H7 (cell line): ENCODE measurements at places on chromosomes 7 and 10.

GRCh38 chr7:6142871-6143380, 111.8 kb downstream of the ANKRD61 start:
- no peak for DNase-seq

GRCh38 chr7:1717903-1718676, 48.0 kb downstream of the ELFN1 start:
- no peak for DNase-seq

- no peak for DNase-seq
Measured at GRCh38 chr10:7533657-7534479, 123.0 kb upstream of the SFMBT2 start.

- no peak for DNase-seq
Measured at GRCh38 chr10:123804716-123805115, 86.9 kb downstream of the CPXM2 start.

DNA sequence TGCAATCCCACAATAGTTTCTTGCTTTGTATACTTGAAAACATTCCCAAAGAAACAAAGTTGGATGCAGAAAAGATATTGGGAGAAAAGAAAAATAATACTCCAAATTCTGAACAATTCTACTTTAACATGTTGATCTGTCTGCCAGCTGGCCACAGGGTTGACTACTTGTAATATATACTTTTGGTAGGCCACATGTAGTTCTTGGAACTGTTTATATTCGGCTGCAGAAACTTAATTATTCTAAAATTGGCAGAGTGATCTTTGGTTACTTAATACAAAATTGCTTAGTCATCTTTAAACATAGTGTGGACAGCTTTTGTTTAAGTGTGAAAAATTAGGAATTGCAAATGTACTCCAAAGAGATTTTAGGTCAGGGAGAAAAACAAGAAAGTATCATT, 76.0 kb downstream of the CALD1 start:
- DNase-seq: no peak

GRCh38 chr7:95772771-95773581, 622 bp downstream of the DYNC1I1 start:
- peak; percentile 62 for DNase-seq

- no peak for DNase-seq
Measured at GRCh38 chr7:105565190-105565589, 16.1 kb downstream of the EFCAB10 start.

DNA sequence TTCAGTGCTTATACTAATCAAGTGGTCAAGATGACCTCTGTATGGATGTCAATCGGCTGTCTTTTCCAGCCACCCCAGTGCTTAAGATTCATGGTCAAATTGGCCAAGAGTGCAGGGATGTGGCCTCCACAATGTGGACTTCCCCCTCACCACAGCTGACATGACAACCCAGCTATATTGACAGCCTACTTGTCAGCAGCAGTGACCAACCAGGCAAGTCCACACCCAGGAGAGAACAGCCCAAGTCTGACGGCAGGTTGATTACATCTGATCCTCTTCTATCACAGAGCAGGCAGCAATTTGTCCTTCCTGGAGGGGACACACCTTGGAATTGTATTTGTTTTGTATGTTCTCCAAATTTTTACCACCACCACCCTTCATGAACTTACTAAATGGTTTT, 8.2 kb upstream of the ERVW-1 start:
- DNase-seq: no peak

DNA sequence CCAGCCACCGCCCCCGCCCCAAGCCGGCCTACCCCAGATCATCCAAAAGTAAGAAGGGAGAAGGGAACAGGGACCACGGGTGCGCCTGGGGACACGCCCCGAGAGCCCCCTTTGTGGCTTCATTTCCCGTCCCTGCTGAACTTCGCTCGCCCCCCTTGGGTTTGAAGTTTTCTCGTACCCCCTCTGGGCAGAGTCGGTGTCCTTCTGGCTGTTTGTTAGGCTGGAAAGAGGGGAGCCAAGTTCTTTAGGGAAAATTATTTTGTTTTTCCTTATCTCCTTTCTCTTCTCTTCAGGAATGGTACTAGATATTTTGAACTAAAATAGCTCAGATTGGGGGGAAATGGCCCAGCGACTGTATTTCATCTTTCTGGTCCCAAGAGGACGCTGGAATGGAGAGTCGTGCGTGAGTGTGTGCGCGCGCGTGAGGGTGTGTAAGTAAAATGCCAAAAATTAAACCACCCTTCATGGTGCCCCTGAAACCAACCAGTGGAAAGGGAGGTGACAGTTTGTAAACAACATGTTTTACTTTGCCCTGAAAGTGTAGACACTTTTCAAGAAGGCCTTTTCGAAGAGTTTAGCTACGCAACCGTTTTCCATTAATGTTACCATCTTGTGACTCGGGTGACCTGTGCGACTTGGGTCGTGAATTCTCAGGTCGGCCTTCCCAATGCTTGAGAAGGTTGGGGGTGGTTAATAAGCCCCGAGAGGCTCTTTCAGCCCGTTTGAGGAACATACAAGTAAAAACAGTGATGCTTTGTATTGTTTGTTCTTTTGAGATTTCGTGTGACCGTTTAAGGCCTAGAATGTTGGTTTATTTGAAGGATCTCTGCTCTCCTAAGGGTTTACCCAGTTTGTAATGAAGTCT, 694 bp downstream of the RBM20 start:
- DNase-seq: no peak

GRCh38 chr10:95741807-95742467, 14.0 kb upstream of the ENTPD1 start:
- no peak for DNase-seq

- DNase-seq: no peak
Measured at GRCh38 chr7:35721288-35721687, 26.4 kb upstream of the HERPUD2 start.

DNA sequence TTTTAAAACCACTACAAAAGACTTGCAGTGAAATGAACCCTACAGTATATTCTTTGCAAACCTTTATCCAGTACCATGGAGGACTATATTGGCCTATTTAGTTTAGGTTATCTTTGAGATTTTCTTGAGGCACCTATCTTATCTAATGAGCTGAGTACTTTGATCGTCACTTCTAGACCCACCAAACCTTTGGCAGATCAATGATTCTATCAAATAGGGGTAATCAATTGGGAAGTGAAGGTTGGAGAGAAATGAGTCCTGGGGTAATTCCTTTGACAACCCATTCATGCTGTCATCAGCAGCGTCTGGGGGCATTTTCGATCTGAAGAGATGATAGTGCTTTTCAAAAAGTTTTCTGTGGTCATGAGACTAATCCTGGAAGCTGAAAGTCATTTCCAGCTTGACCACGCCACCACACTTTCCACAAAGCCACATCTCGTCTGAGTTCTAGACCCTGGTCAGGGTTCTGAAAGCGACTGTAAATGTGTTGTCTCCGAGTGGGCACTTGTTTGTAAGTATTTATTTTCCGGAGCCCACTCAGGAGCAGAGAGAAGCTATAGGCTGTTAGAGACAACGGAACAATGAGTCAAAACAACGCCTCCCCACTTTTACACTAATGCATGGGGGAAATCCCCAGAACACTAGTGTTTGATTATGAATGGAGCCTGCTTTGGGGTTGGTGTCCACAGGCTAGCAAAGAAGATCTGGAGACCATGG, 4.8 kb downstream of the EGR2 start:
- DNase-seq: no peak

DNA sequence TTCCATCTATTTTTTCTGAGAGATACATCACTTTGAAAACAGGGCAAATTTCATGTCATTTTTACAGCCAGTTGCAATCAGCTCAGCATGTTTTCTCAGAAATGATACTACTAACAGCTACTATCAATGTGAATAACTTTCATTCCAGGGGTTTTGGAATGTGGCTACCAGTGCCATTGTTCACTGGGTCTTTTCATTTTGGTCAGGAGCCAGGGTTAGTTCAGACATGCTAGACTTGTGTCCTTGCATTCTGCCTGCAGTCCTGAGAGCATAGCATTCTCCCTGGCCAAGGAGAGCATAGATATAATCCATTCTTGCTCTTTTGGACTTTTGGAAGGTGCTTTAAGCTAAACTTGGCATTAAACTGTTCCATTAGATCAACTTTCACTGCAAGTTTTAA, 160.9 kb upstream of the NEBL start:
- DNase-seq: no peak

DNA sequence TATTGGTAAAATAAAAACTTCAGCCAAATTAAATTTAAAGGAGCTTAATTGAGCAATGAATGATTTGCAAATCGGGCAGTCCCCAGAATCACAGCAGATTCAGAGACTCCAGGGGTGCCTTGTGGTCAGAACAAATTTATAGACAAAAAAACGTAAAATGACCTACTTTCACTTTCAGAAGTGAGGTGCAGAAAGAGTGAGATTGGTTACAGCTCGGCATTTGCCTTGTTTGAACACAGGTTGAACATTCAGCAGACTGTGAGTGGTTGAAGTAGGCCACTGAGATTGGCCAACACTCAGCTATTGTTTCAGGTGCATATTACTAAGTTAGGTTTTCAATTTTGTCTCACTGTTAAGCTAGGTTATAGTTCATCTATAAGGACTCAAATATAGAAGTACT, 153.4 kb downstream of the BICC1 start:
- no peak for DNase-seq

- no peak for DNase-seq
Measured at GRCh38 chr10:61642676-61643075, 20.1 kb upstream of the CABCOCO1 start.

- DNase-seq: peak; percentile 43
Measured at GRCh38 chr7:158403013-158403821, 184.4 kb downstream of the PTPRN2 start.

DNA sequence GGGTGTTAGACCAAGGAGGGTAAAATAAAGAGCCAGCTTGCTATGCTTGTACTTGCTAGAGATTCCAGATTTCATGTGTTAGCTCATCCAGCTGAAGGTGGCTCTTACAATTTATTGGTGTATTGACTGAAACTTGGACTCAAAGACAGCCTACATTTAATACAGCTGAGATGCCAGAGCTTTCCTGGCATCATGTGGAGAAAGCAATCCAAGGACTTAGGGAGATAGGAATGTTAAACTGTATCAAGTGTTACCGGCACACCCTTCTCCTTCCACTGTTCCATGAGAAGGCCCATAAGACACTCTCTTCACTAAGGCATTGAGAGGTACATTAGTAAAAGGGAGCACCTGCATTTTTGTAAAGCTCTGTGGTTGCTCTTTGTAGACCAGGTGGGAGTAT, 9.3 kb upstream of the HERPUD2 start:
- DNase-seq: no peak

DNA sequence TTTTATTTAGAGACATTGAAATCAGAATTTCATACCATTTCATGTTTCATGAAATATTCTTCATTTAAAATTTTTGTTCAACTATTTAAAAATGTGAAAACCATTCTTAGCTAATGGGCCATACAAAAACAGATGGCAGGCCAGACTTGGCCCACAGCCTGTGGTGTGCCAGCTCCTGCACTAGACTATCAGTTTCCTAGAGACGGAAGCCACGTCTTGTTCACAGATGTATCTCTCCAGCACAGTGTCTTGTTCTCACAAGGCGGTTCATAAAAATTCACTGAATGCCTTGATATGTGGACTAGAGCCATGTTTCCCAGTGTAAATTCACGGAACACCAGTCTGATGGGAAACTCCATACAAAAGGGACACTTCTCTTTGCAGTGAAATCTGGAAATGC, 216.0 kb downstream of the KCNMA1 start:
- DNase-seq: no peak

DNA sequence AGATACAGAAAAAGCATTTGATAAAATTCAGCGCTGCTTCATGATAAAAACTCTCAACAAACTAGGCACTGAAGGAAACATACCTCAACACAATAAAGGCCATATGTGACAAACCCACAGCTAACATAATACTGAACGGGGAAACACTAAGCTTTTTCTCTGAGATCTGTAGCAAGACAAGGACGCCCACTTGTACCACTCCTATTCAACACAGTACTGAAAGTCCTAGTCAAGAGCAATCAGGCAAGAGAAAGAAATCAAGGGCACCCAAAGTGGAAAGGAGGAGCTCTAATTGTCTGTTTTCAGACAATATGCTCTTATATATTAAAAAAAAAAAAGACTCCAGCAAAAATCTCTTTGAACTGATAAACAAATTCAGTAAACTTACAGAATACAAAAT, 13.3 kb downstream of the DIP2C start:
- DNase-seq: no peak

DNA sequence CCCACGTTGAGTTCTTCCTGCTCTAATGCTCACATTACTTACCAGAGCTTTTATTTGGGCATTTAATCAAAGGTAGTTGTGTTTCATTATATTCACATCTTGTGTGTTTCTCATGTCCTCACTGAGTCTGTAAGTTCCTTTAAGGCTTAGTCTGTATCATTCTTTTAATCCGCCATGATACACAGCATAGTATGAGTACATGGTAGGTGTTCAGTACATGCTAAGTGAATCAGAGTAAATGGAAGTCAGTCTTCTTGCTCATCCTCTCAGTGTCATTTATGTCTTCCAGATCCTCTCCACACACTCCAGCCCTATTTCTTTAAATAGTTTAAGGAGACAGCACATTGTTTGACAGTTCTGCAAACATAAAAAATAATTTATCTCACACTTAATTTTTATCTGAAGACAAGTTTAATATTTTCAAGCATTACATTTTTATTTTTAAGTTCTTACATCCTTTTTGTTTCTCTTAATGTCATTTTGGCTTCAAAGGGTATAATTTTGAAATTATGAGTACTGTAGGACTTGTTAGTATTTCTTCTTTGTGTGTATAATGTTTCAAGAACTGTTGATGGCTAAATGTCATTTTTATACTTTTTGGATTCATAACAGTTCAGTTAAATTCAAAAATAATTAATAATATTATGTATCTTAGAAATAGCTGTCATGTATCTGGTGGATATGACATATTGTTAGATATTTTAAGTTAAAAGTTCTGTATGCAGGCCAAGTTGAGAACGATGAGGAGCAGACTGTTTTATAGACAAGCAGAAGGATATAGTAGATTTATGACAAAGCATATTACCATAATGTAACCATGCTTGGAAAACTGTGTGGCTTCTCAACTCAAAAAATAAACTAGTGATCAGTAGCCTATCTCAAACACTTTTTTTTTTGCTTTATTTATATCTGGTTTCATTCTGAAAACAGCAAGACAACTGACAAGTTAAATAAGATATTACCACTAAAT, 342.7 kb downstream of the LRMDA start:
- DNase-seq: no peak

DNA sequence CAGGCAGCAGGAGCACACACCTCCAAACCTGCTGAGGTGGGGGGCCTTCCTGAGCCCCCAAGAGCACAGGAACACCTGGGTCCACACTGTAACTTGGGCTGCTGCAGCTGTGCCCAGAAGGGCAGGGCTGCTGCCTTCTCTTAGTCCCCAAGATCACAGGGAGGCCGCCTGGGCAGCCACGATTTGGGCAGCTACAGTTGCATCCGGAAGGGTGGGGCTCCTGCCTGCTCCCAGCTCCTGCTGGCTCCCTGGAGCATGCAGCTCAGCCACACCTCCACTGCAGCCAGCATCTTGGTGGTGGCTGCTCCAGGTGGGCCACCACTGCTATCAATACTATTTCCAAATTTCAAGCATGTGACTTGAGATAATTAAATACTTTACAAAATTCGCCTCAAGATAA, 38.5 kb upstream of the AGMO start:
- DNase-seq: no peak
